ENCODE measurements at places on chromosomes 6 and 20.
A peak's percentile ranks its signal among the peaks of the same experiment; 100 is the strongest.

DNA sequence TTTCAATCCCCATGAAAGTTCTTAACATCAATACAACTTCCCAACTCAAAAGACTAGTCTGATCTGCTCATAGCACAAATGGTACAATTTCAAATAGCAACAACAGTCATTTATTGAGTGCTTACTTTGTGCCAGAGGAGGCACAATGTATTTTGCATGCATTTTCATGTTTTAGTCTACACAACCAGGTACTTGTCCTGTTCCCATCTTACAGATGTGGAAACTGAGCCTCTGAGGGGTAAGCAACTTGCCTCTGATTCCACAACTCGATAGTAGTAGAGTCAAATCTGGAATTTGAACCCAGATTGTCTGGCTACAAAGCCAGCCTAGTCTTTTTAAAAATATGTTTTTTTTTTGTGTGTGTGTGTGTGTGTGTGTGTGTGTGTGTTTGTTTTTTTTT lies 45.6 kb upstream of the TBC1D7 start:
- H3K4me1 ChIP-seq: peaks cover 16% of the 10 kb centered on the region
- no peak overlapping the region for H3K4me3 ChIP-seq
- no peak for DNase-seq
- H3K36me3 ChIP-seq: peaks cover 2% of the 10 kb centered on the region

GRCh38 chr6:135461208-135461607 lies 36.3 kb downstream of the AHI1 start:
- no peaks in the 10 kb centered on the region for H3K27me3 ChIP-seq
- H3K36me3 ChIP-seq: peaks cover 37% of the 10 kb centered on the region
- H3K27ac ChIP-seq: no peak overlapping the region
- no peak overlapping the region for H3K4me3 ChIP-seq
- no peak for DNase-seq

GRCh38 chr6:110662490-110663211 lies 152.6 kb downstream of the CDK19 start:
- no peak overlapping the region for H3K4me3 ChIP-seq
- peaks cover 1% of the 10 kb centered on the region for H3K4me1 ChIP-seq
- H3K27ac ChIP-seq: no peak overlapping the region
- no peaks in the 10 kb centered on the region for H3K27me3 ChIP-seq
- no peak for DNase-seq

- no peaks in the 10 kb centered on the region for H3K27me3 ChIP-seq
- no peak for DNase-seq
Measured at GRCh38 chr6:558959-559358, 97.9 kb downstream of the HUS1B start.

- no peak overlapping the region for H3K4me3 ChIP-seq
- no peak for DNase-seq
- H3K27ac ChIP-seq: no peak overlapping the region
- peaks cover 13% of the 10 kb centered on the region for H3K27me3 ChIP-seq
Measured at GRCh38 chr20:38294076-38294591, 9.8 kb upstream of the BPI start.

GRCh38 chr20:46739431-46740213 lies 30.2 kb downstream of the SLC2A10 start:
- no peak for DNase-seq
- H3K4me3 ChIP-seq: no peak overlapping the region
- peaks cover 30% of the 10 kb centered on the region for H3K27me3 ChIP-seq
- H3K36me3 ChIP-seq: no peaks in the 10 kb centered on the region
- H3K27ac ChIP-seq: no peak overlapping the region
- H3K4me1 ChIP-seq: no peaks in the 10 kb centered on the region

GRCh38 chr6:143621876-143622605 lies 55.7 kb upstream of the PHACTR2 start:
- H3K4me3 ChIP-seq: no peak overlapping the region
- H3K27me3 ChIP-seq: no peaks in the 10 kb centered on the region
- H3K4me1 ChIP-seq: peaks cover 3% of the 10 kb centered on the region
- no peak overlapping the region for H3K27ac ChIP-seq
- DNase-seq: no peak

DNA sequence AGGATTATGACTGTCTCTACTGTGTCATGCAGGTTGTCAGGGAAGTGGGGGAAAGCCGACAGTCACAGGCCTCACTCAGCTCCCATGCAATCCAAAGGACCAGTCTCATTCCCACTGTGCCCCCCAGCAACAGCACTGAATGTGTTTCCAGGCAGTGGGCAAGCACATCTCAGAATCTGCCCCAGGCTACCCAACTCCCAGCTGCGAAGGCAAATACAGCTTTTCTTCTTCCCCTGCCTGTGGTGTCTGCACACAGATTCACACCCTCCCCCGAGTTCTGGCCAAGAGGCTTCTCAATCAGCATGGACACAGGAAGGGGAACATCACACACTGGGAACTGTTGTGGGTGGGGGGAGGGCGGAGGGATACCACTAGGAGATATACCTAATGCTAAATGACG lies 75.3 kb downstream of the SNAP91 start:
- H3K4me1 ChIP-seq: no peaks in the 10 kb centered on the region
- no peak for DNase-seq
- no peaks in the 10 kb centered on the region for H3K36me3 ChIP-seq
- no peak overlapping the region for H3K27ac ChIP-seq
- H3K4me3 ChIP-seq: no peak overlapping the region

DNA sequence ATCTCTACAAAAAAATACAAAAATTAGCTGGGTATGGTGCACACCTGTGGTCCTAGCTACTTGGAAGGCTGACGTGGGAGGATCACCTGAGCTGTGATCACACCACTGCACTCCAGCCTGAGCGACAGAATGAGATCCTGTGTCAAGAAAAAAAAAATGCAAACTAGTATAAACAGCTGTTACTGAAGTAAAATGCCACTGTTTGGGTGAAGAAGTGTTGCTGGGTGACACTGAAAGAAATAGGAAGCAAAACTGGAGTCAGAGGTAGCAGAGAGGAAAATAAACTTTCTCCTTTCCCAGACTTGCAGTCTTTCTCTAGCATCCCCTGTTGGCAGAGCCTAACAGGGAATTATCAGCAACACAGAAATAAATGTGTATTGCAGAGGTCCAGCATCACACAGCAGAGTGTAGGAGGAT lies 241.2 kb upstream of the PREP start:
- no peaks in the 10 kb centered on the region for H3K27me3 ChIP-seq
- H3K36me3 ChIP-seq: peaks cover 47% of the 10 kb centered on the region
- peak overlapping the region; percentile 99 for H3K27ac ChIP-seq
- H3K4me1 ChIP-seq: peaks cover 72% of the 10 kb centered on the region

- H3K27ac ChIP-seq: no peak overlapping the region
- no peaks in the 10 kb centered on the region for H3K36me3 ChIP-seq
- DNase-seq: no peak
- no peak overlapping the region for H3K4me3 ChIP-seq
- peaks cover 15% of the 10 kb centered on the region for H3K4me1 ChIP-seq
Measured at GRCh38 chr6:166379800-166380199, 2.9 kb downstream of the MPC1 start.

Measured in activated CD8-positive, alpha-beta memory T cell treated with anti-CD3 and anti-CD28 coated beads, Interleukin-2, amount 10 ng/mL, durations not matched to agents 7 days and 5 days (primary cell).